Central memory CD4-positive, alpha-beta T cell (primary cell): ENCODE measurements at places on chromosomes 3 and 15.

DNA sequence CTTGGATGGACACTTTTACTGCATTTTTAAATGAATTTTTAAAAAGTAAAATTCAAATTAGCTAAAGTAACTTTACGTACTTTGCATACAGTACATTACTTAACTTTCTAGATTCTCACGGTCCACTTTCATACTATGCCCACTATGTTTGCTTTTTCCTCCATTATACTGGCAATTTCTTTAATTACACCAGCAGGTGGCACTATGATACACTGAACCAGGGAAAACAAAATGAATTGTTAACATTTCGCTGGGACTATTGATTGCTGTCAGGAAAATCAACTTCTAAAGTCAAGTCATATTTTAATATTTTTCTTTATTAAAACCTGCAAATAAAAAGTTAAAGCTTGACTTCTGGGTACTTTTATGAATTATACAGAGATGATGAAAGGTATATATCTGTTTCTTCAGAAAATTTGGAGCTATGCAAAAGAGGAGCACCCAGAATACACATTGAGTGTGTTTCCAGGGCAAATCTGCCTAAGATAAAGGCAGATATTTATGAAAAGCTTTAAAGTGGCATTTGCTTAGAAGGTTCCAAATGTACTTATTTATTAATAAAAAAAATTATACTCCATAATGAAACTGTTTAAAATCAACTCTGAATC lies 21.8 kb upstream of the POU1F1 start:
- DNase-seq, result peak; percentile 17

- no peak for DNase-seq
Measured at GRCh38 chr3:99627062-99627826, 11.2 kb upstream of the COL8A1 start.

- DNase-seq, result no peak
Measured at GRCh38 chr3:106004826-106005225, 136.0 kb upstream of the CBLB start.

DNA sequence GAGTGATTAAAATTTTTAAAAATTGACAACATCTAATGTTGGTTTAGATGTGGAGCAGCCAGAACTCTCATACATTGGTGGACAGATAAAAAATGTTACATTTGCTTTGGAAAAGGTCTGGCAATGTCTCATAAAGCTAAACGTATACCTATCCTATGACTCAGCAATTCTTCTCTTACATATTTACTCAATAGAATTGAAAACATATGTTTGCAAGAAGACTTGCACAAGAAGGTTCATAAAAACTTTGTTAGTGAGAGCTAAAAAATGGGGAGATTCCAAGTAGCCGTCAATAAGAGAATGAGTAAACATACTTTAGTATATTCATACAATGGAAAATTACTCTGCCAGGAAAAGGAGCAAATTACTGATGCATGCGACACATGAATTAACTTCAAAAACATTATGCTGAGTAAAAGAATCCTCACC lies 30.0 kb downstream of the MASP1 start:
- no peak for DNase-seq

- no peak for DNase-seq
Measured at GRCh38 chr3:116914004-116914403, 204.4 kb downstream of the TUSC7 start.

- DNase-seq, result no peak
Measured at GRCh38 chr3:184333190-184333589, 4.2 kb upstream of the FAM131A start.

GRCh38 chr15:91113030-91113429 lies 13.0 kb downstream of the SV2B start:
- no peak for DNase-seq

DNA sequence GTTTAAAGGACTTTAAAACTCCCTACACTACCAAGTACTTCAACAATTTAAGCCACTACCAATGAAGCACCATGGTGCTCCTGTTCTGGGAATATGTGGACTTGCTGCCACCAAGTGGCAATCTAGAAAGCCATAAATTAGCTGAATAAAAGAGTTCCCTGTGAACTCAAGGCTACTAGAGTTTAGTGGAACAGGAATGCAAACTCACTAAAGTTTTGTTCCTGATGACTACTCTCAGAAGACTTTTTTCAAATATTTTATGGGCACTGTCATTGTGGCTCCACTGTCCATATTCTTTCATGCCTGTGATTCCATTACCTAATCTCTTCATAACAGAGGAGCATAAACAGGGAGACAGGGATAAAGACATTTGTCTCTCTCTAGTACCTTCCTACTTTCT lies 63.9 kb downstream of the TMCC1 start:
- DNase-seq, result peak; percentile 10

GRCh38 chr3:127779747-127780146 lies 42.6 kb downstream of the MGLL start:
- DNase-seq, result no peak

DNA sequence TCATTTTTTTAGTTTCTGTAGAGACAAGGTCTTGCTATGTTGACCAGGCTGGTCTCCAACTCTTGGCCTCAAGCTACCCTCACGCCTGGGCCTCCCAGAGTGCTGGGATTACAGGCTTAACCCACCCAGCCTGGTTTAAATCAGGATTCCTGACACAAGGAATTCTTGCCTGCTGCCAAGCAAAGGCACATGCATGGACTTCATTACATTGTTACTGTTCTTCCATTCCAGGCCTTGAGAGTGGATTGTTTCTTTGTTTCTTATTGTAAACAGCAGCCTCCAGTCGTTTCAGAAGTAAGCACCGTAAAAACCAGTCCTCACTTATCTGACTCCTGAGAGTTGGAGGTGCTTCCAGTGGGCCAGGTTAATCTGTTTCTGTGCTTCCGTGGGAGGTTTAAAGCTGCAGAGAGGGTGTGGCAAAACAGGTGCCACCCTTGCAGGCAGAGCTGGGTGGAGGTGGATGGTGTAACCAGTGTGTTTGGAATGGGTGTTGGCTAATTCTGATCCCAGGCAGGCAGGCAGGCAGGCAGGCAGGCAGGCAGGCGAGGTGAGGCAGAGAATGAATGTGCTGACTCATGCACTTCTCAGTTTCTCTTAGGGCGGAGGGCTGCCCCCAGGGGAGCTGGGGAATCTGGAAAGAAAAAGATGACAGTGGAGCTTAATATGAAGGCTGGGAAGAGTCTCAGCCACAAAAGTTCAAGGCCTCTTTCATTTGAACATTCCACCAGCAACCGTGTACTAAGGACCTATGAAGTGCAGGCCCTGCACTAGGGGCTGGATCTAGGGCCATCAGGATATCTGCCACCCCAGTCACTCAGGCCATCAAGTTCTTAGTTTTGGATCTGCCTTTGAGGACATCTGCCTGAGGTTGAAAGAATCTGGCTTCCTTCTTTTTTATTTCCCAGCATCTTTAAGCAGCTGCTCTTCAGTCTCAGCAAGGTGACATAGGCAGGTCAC lies 37.0 kb upstream of the CDCP1 start:
- no peak for DNase-seq

DNA sequence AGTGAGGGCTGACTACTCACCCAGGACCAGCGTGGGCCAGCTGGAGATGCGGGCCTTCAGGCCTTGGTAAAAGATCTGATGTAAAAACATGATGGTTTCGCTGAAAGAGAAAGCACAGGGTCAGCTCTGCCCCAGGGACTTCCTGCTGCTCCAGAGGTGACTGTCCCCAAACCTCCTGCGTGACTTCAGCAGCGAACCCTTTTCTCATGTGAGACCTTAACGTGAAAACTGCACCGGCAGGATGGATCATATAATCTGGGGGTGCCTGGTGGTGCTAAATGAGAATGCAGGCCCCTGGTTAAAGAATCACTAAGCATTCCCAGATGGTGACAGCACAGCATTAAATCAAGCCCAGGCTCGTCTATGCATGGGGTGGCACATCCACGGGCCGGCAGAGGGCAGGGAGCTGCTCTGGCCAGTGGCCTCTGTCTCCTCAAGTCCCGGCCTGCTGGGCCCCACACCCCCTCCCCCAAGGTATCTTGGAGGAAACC lies 55.4 kb downstream of the RASGRF1 start:
- DNase-seq, result no peak

- no peak for DNase-seq
Measured at GRCh38 chr3:154778057-154778456, 302.1 kb upstream of the MME start.

DNA sequence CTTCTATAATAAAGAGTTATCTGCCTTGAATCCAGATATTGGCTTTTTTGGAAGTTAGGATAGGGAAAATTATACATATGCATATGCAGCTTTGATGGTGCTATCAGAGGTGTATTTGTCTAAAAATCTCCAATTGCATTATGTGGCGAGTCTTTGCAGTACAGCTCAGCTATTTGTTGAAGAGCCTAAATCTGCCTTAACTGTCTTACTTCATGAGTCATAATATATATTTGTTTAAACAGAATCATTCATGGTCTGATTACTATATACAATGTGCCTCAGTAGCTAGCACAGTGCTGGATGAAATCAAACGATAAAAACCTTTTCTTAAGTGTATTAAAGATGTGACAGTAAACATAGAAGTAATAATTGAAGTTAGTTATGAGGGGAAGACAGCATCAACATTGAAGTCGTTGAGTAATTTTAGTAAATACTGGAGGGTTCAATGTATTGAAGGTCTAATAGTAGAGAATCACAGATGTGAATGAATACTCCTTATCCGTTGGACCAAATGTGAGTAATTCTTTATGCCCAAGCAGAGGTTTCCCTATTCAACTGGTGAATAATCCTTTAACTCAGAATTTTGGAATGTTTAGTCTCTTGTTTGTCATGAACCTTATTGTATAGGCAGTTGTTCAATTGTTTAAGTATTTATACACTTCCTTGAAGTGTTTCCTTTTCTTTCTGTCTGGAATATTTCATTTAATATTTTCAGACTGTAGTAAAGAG lies 74.8 kb upstream of the NAALADL2 start:
- no peak for DNase-seq

DNA sequence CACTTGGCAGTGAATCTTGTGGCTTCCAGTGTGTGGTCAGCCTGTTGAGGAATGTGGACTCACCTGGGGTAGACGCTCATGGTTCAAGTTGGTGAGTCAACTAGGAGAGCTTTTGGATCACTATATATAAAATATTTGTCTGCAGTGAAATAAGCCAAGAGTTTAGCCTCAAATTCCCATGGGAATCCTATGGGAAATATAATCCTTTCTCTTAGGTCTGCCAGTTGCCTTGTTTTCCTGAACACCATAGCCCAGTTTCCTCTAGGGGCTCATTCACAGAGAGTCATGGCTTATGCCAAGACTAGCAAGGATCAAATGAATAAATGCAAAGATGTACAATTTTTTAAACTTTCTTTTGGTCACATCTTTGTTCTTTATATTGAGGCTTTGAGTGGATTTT lies 100.1 kb upstream of the NPHP3 start:
- no peak for DNase-seq
